ENCODE measurements at places on chromosomes 5 and 9. TPM values are rescaled to one million over a fixed set of nuclear protein-coding genes. Genes with fewer than 3 reads are reported as not detected.

Gene ADAMTS2
- total RNA-seq: 0.27 TPM

Gene SPINK6
- total RNA-seq: not detected

Gene IFNK
- not detected for total RNA-seq

Gene FBLL1
- 0.11 TPM for total RNA-seq

Gene NRG2
- total RNA-seq: 0.17 TPM

Gene ADGRV1
- total RNA-seq: 10.6 TPM

Gene CTNND2
- total RNA-seq: 4.9 TPM
